ENCODE measurements at places on chromosomes 3 and 15.

DNA sequence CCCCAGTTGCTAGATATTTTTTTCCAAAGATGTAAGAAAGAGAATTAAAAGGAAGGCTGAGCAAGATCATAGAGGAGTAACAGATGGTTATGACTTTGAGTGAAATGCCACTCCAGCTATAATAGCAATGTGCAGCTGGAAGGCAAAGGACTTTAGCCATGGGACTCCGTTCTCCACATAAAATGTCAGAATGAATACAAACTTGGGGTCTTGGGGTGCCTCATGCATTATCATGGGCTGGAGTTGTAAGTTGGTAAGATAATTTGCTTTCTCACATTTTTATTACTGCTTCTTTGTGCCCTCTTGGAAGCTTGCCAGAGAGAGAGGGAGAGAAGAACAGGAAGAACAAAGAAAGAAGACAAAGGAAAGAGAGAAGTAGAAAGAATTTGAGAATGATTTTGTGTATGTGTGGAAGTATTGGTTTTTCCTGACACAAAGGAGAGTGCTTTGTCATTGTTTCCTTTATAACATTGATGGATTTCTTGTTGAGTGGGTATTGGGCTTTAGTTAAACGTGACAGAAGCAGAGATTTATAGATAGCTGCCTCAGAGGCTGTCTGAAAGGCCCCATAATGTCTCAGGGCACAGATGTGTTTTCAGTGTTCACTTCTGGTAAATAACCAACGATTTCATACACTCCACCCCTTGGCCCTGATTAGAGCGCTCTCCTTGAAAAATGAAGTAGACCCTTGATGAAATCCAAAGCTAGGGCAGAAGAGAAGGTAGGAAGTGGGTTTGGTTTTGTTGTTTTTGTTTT, 715.3 kb downstream of the NR2F2 start:
- no peak for DNase-seq

DNA sequence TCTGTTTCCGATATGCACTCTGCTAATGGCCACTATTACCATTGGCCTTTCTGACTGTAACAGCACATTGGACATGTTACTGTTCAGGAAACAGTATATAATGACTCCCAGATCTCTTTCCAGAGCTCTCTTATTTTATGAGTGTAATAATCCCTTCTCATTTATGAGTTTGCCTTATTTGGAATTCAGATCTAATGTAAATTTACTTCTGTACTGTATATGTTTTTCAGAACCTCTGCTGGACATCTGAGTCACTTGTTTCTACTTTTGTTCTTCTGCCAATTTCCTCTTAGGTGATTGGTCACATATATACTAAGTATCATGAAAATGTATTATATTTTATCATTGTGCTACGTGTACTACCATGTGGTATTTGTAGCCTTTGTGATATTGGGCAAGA, 30.5 kb downstream of the RSRC1 start:
- no peak for DNase-seq

- peak; percentile 67 for DNase-seq
Measured at GRCh38 chr3:12818773-12819172, 22.3 kb downstream of the CAND2 start.

DNA sequence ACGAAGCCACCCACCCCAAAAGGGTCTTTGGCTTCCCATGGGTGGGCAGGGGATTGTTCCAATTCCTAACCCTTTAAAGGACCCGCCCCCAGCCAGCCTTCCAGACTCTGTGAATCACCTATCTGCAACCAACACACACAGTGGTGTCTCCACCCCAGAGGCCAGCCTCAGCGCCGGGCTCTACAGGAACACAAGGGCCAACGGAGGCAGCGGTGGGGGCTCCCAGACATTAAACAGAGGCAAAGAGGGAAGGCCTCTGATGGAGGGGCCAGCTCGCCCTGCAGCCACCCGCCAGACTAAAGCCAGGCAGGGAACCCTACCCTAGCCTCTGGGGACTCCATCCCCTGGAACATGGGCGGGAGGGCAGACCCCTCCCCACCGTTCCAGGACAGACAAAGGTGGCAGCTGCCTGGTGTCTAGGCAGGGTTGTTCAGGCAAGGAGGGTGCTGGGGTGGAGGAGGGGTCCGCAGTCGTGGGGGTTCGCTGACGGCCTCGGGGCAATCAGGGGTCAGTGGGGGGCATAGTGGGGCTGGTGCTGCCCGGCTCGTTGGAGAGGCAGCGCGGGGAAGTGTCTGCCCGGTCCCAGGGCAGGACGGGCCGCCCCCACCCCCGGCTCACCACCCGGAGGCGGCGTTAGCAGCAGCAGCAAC, 448 bp downstream of the SHISA5 start:
- no peak for DNase-seq

DNA sequence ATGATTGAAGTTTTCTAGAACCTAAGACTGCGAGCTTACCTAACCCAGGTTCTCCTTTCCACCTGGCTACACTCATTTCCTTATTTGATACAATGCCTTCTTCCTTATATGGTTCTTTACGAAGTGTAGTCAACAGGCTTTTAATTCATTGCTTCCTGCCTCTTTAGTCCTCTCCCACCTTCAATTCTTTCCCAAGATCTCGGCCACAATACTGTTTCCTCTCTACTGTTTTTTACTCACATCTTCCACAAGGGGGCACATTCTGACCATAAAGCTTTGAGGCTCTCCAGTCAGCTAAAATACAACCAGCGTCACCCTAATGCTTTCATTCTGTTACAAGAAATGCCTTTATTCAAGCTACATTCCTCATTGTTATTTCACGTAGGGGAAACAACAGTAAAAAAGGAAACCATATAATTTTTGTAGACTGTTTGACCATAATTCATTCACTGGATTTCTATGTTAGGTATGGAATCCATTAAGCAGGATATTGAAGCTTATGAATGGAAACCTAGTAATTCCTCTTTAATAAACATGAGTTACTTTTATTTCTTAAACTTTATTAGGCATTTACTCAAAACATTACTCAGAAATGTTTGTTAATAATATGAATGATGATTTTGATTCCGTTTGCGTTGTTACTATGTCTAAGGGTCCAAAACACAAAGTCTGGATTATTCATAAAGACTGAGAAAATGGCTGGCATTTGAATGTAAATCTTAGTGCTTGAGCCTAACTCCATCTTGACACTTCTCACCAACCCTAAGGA, 29.5 kb upstream of the VEPH1 start:
- DNase-seq: peak; percentile 25

DNA sequence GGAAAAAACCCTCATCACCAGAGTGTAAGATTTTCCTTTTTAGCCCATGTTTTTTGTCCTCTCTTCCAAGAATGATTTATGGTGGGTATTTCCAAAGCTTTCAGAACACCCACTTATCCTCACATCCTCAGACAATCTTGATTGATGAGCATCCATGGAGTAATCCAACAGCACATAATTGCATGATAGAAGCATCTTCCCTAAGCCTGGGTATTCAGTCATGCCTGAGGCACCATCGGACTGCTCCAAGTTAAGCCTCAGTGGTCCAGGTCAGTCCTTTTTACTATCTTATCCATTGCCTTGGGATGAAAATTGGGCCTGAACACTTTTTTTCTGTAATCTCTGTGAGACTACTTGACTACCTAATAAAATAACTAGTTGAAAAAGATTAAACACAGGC, 676.0 kb upstream of the SEMA6D start:
- no peak for DNase-seq

- no peak for DNase-seq
Measured at GRCh38 chr3:172799246-172799645, 48.7 kb downstream of the ECT2 start.

DNA sequence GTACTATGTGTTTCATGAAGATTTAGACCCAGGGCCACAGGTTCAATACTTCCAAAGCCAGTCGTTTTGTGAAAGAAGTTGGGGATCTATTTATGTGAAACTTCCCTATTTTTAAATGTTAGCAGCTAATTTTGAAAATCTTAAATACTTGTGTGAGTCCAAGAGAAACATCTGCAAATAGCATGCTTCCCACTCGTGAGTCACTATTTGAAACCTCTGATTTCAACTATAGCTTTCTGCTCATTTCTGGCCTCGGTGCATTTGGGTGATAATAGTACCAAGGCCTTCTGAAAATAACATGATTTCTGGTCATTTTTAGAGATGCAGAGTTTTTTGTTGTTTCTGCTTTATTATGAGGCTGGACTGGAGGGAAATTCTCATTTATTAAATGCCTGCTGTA, 110.0 kb downstream of the OPA1 start:
- no peak for DNase-seq

DNA sequence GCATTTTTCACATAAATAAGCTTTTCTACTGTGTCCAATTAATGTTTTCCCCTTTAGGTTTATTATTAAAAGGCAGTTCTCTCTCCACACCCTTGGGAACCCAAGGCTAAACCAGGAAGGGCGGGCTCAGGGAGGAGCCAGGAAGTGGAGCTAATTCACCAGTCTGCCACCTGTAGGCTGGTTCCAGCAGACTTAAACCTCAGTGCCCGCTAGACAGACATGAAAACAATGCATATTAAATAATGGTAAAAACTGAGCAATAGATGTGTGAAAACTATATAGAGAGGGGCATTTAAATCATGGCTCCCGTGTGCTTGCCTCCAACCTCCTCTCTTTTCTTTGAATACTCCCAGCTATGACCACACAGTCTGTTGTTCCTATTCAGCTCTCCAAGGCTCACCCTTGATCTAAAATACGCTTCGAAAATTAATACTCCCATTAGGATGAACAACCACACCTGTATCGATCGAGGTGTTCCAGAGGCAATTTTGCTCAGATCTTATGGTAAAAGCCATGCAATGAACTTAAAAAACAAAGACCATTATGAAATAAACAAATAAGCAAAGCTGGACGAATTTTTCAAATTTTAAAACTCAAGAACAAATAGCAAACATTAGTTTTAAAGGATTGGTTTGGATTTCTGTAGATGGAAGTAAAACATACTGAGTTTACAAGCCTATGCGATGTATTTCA, 253.3 kb downstream of the TJP1 start:
- no peak for DNase-seq

- DNase-seq: peak; percentile 41
Measured at GRCh38 chr3:161371441-161372320, at the start of gene SPTSSB. Gene SPTSSB, minus strand, starts transcription at chr3:161371517. Its CDS starts 25,194 bp downstream, at chr3:161346323.

GRCh38 chr15:29773816-29774215, 48.5 kb downstream of the TJP1 start:
- DNase-seq: no peak

All from germinal center (tissue), 1 donor.